ENCODE measurements at places on chromosomes 2 and 18.

GRCh38 chr18:68041327-68041726, 524.8 kb upstream of the DSEL start:
- DNase-seq: no peak

- DNase-seq: peak; percentile 73
These were observed 65.2 kb downstream of the ZEB2 start for GRCh38 chr2:144454466-144455287.

DNA sequence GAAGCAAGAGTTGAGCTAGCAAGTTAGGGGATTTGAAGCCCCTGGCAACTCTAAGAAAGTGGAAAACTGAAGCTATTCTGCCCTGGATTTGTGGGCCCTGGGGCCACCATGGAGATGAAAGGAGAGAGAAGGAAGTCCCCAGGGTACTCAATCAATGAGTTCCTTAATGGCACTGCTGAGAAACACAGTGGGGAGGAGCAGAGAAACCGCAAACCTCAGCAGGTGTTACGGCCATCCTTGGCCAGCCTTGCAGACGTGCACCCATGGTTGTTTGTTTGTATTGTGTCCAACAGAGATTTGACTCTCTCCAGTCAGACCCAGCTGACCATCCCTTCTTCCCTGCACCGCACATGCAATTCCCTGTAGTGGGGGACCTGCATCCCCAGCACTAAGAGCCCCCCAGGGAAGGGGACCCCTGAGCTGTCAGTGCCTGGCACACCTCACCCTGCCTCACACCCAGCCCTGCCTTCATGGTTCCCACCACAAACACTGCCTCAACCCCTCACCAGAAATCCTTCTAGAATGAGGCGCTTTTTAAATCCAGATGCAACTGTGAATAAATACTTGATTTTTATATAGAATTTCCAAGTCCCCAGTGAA, 255.3 kb downstream of the SH3BP4 start:
- DNase-seq: no peak

DNA sequence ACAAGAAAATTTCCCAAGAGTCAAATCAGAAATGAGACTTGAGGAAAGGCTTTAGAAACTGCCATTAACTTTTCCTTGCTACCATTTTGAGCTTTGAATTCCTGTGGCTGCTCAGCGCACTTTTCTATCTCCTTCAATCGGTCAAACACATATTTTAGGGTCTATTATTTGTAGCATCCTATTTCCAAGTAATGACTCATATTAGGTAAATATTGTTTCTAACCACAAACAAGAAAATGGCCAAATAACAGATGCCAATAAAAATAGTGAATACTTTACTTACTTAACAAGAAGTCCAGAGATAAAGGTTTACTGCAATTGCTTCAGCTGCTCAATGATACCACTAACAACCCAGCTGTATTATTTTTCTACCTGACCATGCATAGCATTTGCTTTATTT, 29.7 kb upstream of the CCDC178 start:
- DNase-seq: no peak

- no peak for DNase-seq
These were observed 139.3 kb upstream of the CTNNA2 start for GRCh38 chr2:79373358-79374130.

DNA sequence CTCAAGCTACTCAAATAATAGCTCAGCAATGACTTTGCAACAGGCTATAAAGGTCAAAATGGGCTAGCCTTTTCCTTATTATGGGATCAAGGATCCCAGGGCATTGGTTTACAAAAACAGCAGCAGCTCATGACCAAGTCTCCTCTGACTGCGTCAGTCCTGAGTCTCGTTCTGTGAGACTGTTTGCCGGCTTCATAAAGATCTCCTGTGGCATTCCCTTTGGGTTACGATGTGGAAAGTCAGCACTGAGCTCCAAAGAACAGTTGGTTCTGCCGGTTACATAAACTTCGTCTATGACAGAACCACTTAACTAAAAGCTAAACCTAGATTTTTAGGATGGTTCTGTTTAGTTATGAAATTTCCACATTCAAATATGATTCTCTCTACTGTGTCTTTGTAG, 674.9 kb downstream of the ZEB2 start:
- no peak for DNase-seq

- DNase-seq: no peak
These were observed 188.6 kb downstream of the ARL4C start for GRCh38 chr2:234308073-234308812.

DNA sequence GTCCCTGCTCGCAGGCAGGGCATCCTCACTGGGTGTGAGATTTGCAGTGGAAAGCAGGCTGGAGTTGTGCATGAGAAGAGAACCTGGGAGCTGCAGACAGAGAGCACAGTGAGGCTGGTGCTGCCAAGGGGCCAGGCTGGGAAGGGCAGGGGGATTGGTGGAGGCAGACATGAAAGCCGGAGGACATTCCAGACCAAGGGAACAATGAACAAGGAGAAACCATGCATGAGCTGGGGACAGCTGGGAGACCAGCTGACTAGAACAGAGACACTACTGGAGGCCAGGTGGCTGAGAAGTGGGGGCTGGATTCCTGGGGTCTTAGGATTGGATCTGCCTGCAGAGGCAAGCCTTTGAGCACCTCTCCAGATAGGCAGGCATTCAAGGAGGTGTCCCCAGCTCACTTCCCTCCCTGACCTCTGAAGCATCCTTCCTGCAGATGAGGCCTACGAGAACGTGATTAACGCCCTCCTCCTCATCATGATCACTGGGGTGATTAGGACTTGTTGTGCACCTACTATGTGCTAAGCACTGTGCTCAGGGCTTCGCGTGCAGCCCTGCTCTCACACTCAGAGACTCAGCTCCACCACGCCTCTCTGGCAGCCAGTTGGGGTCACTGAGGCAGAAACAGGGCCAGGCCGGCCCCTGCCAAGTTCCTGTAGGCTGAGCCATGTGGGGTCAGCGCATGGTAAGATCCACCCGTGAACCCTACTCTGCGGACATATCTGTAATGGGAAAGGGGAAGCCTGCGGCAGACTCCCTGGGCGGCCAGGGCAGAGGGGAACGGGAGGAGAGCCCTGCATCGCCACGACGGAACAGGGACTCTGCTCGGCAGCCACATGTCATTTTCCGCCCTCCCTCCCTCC, 74.8 kb upstream of the SLC66A3 start:
- peak; percentile 35 for DNase-seq

DNA sequence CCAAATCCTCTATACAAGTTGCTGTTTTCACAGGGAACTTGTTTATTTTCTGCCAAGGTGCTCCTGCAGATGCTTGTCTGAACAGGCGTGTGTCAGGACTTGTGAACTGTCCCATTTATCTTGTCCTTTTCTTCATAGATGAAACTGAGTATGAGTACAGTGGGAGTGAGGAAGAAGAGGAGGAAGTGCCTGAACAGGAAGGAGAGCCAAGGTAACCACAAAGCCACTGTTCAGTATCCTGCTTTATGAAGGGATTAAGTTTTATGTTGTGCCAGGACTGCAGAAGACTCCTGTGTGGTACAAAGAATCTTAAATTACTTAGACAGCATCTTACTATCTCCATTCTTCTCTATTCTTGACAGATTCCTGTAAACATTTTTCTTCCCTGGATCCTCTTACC, 145.0 kb downstream of the MAP4K4 start:
- DNase-seq: no peak

GRCh38 chr2:236825989-236826510, 256.4 kb downstream of the ACKR3 start:
- DNase-seq: no peak

DNA sequence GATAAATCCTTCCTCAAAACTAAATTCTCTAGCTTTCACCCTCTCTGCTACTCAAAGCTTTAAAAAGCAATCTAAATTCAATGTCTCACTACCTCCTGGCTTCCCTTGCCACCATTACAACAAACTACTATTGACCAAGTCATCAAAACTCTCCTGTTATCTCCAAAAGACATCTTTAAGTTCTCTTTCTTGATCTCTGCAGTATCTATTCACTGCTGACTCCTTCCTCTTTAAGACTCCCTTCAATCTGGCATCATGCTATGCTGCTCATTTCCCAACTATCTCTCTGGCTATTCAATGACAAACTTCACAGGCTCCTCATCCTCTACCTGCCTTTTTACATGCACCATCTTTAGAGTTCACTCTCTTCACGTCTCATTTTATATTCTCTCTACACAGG, 5.9 kb downstream of the PPP3R1 start:
- no peak for DNase-seq

GRCh38 chr2:64283641-64284361, 139.6 kb upstream of the PELI1 start:
- DNase-seq: no peak

DNA sequence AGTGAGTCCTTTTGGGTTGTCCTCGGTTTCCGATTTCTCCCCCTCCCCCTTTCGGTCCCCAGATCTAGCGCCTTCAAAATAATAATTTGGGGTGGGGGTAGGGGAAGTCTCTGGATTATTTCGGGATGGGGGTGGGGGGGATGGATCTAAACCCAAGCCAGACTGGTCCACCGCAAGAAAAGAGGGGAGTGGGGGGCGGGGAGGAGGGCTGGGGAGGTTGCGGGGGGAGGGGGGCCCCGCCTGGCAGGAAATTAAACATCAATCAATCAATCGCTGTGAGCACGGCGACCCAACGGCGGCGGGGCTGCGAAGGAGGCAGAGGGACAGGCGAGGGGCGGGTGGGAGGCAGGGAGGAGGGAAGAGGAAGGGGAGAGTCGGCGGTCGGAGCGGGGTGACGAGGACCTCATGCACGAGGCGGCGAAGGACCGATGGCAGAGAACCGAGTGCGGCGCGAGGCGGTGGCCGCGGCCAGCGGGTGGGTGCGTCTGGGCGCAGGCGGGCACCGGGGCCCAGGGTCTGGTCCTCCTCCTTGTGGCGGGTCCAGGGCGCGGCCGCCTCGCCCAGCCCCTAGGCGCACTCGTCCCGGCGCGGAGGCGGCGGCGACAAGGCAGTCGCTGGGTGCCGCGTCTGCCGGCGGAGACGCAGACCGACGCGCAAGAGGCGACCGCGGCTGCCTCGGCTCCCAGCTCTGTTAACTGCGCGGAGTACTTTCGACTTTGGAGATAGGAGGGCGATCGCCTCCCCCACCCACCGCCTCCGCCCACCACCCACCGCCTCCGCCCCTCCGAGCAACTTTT, 468 bp upstream of the SATB2 start:
- no peak for DNase-seq

DNA sequence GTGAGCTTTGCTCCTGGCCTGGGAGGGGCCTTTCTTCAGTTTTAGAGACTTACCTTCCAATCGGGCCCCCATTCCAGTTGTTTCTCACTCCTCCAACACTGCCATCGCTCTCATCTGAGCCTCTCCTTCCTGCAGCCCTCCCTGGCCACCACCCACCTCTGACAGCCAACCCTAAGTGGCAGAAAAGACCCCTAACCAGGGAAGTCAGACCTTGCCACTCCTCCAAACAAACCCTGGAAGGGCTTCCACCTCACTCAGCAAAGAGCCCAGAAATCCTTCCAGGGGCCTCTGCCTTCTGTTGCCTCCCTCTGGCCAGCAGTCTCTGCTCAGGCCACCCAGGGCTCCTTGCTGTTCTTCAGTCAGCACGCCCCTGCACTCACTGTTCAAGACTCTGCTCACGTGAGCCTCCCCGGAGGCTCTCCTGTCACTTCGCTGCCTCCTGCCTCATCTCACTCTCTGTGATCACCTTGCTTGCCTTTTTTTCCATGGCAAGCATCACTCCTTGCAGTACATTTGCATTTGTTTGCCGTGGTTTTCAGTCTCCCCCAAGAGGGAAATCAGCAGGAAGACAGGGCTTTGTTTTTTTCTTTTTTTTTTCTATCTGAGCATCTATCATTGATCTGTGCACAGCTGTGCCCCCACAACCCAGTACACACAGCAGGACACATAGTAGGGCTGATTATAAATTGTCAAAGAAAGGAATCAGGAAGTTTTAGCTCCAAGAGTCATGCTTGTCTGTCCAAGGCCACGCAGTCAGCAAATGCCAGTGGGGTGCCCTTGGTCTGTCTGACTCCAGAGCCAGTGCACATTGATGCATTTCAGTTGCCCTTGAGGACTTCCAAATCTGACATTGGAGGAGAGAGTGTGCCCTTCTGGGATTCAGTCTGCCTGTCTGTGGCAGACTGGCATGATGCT, 83.9 kb downstream of the INHBB start:
- DNase-seq: no peak

DNA sequence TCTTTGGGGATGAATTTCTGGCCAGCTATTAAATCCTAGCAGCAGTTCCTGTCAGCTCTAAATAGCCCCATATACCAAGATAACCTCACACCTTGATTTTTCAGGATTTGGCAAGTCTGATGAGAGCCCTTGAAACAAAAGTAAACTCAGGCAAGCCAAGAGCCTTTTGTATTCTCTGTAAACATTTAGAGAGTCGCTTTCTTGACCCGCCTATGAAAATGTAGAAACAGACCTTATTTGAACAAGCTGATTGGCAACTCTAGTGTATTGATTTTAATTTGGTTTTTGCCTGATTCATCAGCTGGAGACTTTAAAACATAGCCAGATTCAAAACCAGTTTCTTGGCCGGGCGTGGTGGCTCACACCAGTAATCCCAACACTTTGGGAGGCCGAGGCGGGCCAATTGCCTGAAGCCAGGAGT, 43.4 kb downstream of the CABLES1 start:
- no peak for DNase-seq

- no peak for DNase-seq
These were observed 212.3 kb upstream of the ATP5MC3 start for GRCh38 chr2:175393851-175394250.

- DNase-seq: no peak
These were observed 336.7 kb downstream of the LPIN1 start for GRCh38 chr2:12083081-12083581.

DNA sequence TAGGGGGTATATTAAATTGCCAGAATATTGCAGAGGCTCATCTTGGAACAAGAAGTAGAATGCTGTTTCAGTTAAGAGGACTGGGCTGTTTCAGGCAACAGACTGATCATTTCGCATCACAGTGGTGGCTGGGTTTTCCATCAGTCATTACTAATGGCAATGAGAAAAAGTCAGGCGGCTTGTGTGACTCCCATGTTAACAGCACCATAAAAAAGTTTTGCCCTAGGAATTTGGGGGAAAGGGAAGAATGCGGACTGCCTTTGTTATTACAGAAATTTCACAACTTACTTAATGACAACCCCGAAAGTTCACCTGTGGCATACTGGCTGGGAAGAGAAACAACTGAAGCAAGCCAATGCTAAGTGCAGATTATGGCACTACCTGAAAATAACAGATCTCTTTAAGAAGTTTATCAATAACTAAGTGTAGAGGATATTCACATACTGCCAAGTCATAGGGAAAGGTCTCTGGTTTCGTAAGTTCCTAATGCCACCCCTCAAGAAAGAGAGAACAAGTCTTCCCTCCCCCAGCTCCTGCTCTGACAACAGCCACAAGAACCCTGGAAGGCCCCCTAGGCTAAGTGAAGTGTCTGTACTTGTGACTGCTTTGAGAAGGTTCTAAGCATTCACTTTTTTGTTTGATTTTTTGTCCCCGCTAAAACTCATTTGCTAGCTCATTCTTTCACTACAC, 40.5 kb upstream of the AP1S3 start:
- no peak for DNase-seq

GRCh38 chr2:240458044-240458899, 22.8 kb downstream of the GPC1 start:
- DNase-seq: no peak

GRCh38 chr2:227415538-227416424, 28.0 kb upstream of the SCYGR1 start:
- no peak for DNase-seq

- no peak for DNase-seq
These were observed 33.6 kb upstream of the LRP2 start for GRCh38 chr2:169395821-169396374.

Measured in stimulated activated effector memory CD8-positive, alpha-beta T cell treated with anti-CD3 and anti-CD28 coated beads, Interleukin-12 subunit alpha, Interleukin-12 subunit beta, amount 100 ng/mL, for 72 hours (primary cell).